Left renal cortex interstitium (tissue), 4 donors: ENCODE measurements at places on chromosomes 13 and 19.

- DNase-seq, result peak; percentile 55
Measured at GRCh38 chr19:4474514-4475022, 2.5 kb downstream of the HDGFL2 start.

DNA sequence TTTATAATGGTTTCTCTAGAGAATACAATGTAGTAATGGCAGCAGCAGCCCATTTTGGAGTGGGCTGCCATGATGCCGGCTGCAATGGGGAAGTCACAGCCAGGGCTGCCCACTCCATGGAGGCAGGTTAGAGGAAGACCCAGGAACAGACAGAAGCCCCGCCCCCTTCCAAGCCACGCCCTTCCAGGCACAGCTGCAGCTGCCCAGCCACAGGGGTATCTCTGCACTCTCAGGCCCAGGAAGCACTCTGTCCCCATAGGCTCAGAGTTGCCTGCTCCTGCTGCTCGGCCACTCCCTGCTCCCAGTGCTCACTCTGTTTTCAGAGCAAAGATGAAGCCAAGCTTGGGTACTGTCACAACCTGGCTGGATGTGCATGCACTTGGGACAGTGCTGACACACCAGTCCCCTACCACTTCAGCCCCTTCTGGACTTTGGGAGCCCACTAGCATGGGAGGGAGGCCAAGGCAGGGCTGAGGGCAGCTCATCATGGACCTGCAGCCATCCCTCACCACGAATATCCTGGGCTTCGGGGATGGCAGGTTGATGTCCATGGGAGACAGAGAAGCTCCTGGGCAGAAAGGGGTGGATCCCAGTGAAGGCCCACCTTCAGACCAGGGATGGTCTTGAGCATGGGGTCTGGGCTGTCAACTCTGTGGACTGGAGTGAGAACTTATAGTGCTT is 1224.2 kb downstream of the SLITRK5 start:
- DNase-seq, result no peak

DNA sequence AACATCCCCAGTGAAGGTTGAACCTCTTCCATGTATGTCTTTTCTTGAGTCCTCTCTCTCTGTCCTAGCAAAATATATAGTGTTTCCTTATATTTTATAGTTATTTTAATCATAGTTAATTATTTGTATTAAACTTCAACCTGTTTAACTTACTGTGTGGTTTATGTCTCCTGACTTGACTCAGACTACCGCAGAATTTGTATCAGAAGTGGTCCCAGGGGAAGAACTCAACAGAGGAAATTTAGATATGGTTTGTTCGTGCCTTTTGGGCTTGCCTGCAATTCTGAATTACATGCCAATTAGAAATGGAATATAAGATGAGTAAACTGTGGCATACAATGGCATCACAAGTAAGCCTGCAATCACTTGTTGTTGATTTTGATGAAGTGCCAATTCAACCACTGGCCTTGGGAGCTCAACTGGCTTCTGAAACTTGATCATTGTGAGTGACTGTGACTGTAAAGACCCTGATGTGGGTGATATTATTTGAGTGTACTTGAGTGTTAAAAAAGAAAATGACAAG is 1459.5 kb upstream of the PCDH20 start:
- no peak for DNase-seq

DNA sequence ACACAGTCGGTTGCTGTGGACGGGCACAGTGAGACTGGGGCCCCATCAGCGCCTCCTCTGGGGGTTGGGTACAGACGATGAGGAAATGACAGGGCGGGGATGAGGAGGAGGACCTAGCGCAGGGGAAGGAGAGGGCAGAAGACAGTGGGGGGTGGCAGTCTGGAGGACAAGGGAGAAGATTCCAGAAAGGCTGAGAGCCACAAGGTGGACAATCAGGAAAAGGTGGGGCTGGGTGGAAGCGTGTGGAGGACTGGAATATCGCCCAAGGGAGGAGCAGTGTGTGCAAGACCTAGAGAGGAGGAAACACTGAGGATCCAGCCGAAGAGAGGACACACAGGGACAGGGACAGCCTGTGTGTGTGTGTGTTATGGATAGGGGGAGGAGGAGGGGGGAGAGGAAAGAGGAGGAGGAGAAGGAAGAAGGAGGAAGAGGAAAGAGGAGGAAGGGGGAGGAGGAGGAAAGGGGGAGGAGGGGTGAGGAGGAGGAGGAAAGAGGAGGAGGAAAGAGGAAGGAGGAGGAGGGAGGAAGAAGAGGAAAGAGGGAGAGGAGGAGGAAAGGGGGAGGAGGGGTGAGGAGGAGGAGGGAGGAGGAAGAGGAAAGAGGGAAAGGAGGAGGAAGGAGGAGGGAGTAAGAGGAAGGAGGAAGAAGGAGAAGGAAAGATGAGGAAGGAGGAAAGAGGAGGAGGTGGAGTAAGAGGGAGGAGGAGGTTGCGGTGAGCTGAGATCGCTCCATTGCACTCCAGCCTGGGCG is 15.8 kb upstream of the GARIN5A start:
- no peak for DNase-seq

DNA sequence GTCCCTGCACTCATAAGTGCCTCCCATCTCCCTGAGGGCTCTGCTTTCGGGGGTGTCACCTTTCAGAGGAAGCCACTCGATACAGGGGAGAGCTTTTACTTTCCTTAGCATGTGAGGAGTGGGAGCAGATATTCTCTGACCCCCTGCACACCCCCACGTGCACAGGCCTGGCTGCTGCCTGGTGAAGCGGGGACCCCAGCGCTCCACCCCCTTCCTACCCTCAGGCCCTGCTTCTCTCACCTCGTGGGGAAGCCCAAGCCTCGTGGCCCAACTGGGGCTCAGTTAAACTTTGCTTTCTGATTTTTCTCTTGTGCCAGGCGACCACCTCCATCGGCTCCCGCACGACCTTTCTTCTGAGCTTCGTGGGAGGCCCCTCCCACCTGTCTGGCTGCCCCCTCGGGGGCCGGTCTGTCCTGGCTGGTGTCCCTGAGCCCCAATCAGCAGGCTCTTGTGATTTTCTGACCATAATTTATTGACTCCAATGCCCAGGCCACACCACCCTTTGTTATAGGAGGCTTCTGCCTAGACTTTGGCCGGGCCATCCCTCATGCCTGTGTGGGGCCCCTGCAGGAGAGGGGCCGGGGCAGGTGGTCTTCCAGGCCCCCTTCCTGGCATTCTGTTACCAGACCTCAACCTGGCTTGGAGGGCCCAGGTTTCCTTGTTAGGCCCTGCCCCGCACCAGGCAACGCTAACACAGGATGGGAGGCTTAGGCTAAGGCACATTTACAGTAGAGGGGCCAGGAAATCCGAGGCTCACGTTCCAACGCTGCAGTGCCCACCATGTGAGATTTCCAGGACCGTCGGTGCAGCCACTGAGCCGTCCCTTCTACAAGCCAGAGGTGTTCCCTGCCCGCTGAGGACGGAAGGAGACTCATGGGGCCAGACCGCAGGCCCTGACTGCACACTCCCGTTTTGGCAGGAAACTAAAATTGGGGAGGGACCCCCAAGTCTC is 3.7 kb downstream of the TMED1 start:
- no peak for DNase-seq

GRCh38 chr13:80215368-80215767 is 125.6 kb downstream of the SPRY2 start:
- no peak for DNase-seq

DNA sequence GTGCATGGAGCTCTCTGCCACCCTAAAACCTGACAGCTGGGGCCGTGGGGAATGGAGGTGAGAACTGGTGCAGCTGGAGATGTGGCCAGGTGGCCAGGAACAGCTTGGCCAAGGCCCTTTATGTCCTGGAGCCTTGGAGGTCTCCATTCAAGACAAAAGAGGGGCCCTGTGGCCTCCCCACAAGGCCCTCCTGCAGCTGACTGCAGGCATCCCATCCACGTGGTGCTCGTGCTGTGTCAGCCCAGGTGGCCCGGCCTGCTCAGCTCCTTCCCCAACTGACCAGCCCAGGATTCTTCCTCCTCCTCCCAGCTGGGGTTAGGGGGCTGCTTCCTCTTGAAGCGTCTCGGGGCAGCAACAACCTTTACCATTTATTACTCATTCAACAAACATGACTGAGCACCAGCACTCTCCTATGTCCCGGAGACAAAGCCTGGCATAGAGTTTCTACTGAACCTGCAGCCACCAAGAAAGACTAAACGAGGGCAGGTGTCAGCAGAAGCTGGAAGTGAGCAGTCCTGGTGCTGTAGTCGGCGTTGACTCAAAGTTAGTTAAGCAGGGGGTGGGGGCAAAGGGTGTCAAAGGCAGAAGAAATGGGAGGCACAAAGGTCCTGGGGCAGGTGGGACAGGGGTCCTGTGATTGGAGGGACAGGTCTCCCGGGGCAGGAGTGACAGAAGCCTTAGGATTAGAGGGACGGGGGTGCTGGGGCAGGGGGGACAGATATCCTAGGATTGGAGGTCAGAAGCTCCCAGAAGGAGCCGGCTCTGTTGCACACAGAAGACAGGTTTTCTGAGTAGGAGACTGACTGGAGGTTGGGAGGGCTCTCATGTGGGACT is 23.3 kb upstream of the C13orf46 start:
- DNase-seq, result no peak

DNA sequence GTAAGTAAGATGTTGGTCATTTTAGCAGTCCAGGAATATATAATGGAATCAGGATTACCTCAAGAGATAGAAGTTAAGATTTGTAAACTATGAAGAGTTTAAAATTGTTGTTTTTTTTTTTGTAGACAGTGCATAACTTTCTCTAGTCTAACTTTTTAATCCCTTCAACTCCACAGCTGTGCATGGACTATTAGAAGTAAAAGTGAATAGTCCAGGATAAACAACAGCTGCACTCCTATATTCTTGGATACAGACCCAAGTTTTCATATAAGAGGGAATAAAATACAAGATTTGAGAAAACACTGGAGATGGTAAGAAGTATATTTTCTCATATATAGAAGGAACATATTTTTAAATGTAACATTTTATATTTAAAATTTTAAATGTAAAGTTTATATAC is 1509.9 kb downstream of the SLITRK5 start:
- no peak for DNase-seq

GRCh38 chr19:52034051-52034728 is 6.0 kb upstream of the ZNF614 start:
- no peak for DNase-seq

GRCh38 chr19:33509774-33510173 is 11.8 kb downstream of the PEPD start:
- DNase-seq, result no peak

- no peak for DNase-seq
Measured at GRCh38 chr13:68714292-68714691, 1393.3 kb upstream of the ATXN8OS start.

- no peak for DNase-seq
Measured at GRCh38 chr19:55536951-55537740, at the start of gene SBK2. Gene SBK2, minus strand, starts transcription at chr19:55537133. Its CDS starts 839 bp downstream, at chr19:55536294.

DNA sequence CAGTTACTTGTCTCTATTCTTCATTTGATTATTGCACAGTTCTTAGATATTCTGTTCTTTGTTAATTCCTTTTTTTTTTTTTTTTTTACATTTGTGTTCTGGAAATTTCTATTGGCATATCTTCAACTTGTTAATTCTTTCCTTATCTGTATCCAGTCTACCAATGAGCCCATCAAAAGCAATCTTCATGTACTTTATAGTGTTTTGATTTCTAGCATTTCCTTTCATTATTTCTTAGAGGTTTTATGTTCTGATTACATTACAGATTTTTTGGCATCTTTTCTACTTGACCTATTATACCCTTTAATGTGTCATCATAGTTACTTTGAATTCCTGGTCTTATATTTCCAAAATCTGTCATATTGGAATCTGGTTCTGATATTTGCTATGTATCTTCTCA is 2194.8 kb downstream of the PCDH9 start:
- DNase-seq, result no peak

DNA sequence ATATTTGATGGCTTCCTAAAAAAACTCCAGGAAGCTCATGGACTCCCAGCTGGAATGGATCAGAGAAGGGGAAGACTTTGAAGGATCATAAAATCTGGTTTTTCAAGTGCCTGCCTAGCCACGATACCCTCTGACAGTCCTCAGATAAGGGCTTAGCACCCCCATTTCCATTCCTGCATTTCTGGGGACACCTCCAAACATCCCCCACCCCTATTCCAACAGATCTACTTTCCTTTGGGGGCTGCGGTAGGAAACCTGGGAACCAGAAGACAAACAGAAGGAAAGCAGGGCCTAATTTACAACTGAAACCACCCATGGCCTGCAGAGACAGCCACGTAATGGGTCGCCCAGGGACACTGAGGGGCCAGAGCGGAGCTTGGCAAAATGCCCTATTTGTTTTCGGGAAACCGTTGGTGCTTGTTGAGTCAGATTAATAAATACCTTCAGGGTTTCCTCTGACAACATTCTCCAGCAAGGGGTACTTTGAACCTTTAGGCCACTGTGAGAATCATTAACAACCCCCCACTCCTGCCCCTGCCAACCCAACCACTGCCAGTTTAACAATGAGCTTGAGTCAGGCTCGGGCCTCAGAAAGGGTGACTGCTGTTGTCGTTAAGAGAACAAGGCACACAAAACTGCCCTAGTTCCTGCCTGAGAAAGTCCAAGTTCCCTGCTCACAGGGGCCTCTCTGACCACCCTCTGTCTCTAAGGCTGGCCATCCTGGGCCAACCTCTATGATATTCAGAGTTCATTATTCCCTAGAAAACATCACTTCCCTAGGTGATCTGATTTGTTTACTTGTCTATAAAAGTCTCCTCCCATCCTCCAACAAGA is 23.5 kb downstream of the RHPN2 start:
- DNase-seq, result peak; percentile 59
